ENCODE measurements at places on chromosomes 16 and 17.

GRCh38 chr16:19172098-19172780 is 4.2 kb downstream of the SYT17 start:
- DNase-seq = no peak

DNA sequence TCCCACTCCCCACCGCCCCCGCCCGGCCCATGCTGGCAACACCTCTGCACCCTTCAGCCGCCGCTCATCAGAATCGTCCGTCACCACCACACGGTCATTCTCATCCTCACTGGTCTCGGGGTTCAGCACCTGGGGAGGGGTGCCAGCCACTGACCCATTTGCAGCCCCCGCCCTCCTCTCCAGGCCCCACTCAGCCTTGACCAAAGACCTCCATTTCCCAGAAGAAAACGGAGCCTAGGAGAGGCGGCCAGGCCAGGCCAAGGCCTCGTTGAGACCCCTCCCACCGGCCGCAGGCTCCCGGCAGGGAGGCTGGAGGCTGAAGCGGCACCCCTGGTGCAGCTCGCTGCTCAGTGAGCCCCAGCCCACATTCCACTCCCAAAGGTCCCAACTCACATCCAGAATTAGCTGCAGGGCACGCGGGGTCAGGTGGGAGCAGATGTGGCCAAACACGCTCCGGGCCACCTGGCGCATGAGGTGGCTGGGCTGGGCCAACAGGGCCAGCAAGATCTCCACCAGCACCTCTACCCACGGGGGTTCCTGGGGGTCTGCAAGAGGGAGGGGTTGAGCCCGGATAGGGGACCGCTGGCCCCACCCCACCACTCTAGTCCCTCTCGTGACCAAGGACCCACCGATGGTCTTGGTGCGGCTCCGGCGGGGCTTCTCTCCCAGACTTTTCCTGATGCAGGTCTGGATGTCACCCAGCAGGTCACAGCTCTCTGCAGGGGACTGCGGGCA is 9.8 kb downstream of the MYBBP1A start:
- no peak for DNase-seq

DNA sequence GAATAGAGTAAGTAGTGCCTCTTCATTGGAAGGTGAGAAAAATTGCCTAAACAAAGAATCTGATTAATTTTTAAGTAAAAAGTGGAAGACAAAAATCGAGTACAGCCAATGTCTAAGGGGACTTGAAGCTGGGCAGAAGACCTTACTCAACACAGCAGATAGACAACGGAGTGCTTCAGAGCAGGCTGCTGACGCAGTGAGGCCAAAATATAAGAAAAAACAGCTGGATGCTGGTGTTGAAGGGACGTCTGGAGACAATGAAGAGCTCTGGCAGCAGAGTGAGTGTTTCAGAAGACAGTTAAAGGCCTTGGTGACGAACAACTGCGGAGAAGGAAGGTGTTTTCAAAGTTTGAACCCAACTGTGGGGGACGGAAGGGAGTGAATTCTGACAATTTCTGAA is 169.8 kb downstream of the MRTFB start:
- no peak for DNase-seq

DNA sequence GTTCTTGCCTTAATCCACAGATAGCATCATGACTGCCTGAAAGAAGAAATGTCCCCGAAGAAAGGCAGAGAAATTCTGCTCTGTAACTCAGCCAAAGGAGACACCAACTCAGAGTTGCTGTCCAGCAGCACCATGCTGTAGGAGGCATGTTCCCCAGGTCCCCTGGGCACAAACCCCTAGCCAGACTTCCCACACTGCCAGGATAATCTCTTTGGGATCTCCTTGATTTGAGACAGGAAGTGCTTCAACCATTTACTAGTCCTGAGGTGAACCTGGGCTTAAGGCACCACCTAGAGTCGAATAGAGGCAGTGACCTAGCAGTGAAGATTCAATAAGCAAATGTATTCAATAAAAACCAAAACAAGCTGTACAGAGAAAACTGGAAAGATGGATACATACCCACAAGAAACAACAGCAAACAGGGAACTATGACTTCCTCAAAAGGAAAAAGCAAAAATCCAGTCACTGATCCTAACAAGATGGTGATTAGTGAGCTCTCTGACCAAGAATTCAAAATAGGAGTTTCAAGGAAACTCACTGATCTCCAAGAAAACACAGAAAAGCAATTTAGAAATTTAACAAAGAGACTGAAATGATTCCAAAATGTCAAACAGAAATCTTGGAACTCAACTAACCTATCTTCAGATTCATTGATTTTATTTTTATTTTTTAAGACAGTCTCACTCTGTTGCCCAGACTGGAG is 5.7 kb downstream of the OR4D2 start:
- peak; percentile 67 for DNase-seq

GRCh38 chr17:19724501-19725420 is 8.4 kb upstream of the SLC47A2 start:
- DNase-seq = no peak

DNA sequence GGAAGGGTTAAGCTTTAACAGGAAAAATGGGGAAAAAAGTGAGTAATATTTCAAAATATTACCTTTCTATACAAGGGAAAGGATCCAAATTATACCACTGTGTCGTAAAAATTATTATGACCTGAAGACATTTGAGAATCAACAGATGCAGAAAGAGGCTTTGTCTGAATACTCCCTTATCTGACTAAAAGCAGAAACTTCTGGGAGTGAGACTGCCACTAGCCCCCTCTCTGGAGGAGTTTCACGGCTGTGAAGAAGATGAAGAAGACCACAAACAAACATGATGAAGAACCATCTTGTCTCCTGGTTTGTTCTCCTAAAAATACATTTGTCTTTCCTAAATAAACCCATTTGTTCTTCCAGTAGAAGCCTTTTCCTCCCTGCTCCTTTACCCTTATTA is 29.4 kb downstream of the CNTROB start:
- no peak for DNase-seq

- DNase-seq = no peak
These were observed 35.4 kb upstream of the USP22 start for GRCh38 chr17:21078016-21078780.

- no peak for DNase-seq
These were observed 56.2 kb upstream of the ELAC2 start for GRCh38 chr17:13074026-13074425.

DNA sequence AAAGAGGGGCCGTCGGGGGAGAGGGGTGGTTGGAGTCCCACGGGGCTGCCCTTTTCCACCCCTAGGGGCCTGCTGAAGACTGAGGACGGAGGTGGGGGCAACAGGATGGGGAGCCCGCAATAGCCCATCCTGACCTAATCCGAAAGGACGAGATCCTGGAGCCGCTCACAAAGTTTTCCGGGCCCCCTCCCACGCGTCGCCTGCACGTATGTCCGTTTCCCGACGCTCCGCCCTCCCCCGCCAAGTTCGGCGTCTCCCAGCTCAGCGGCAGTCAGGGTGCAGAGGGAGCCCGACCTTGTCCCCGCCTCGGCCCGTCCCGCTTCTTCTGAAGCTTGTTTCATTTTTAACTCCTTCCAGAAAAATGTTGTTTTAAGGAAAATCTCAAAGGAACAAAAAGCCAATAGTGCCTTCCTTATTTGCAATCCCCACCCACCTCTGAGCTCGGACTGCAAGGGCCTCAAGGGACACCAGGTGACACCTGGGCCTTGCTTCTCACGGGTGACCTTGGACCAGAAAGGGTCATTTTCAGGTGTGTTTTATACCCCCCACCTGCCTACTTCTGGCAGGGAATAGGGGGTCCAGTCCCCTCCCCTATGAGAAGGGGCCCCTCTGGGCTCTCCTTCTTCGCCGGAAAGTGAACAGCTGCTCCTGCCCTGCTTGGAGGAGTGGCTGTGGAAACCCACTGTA is 3.4 kb upstream of the ZNF423 start:
- no peak for DNase-seq

GRCh38 chr17:17959520-17960361 is 12.5 kb downstream of the TOM1L2 start:
- no peak for DNase-seq

- peak; percentile 80 for DNase-seq
These were observed 37.2 kb upstream of the BCAR1 start for GRCh38 chr16:75288596-75289120.

DNA sequence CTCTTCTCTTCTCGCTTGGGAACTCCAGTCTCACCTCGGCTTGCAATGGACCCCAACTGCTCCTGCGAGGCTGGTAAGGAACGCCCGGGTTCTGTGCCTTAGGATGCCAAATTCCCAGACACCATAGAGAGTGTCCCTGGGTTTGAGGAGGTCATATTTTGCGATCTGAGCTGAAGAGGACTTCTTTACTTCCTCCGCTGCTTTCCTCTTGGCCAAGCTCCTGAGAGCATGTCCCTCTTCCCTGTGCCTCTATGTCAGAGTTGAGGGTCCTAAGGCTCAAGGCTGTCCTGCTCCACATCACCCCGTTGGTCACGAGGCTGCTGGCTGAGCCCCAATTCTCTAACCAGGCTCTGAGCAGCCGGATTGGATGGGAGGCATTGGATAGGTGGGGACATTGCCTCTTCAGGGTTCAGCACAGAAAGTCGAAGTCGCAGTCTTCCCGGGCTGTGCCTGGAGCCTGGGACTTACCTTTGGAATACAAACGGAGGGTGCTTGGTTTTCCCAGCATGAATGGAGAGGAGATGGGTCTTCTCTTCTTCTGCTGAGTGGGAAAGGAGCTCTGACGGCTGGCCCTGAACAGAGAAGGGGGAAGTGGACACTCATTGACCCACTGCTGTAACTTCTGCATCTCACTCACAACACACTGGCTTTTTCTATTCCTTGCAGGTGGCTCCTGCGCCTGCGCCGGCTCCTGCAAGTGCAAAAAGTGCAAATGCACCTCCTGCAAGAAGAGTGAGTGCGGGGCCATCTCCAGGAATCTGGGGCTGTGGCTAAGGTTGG is 416 bp downstream of the MT1H start:
- no peak for DNase-seq

GRCh38 chr16:87585442-87586200 is 16.7 kb upstream of the JPH3 start:
- DNase-seq = no peak

- DNase-seq = no peak
These were observed 22.2 kb downstream of the CACNA1G start for GRCh38 chr17:50582741-50583140.

GRCh38 chr17:6097005-6097279 is 26.8 kb downstream of the WSCD1 start:
- no peak for DNase-seq

DNA sequence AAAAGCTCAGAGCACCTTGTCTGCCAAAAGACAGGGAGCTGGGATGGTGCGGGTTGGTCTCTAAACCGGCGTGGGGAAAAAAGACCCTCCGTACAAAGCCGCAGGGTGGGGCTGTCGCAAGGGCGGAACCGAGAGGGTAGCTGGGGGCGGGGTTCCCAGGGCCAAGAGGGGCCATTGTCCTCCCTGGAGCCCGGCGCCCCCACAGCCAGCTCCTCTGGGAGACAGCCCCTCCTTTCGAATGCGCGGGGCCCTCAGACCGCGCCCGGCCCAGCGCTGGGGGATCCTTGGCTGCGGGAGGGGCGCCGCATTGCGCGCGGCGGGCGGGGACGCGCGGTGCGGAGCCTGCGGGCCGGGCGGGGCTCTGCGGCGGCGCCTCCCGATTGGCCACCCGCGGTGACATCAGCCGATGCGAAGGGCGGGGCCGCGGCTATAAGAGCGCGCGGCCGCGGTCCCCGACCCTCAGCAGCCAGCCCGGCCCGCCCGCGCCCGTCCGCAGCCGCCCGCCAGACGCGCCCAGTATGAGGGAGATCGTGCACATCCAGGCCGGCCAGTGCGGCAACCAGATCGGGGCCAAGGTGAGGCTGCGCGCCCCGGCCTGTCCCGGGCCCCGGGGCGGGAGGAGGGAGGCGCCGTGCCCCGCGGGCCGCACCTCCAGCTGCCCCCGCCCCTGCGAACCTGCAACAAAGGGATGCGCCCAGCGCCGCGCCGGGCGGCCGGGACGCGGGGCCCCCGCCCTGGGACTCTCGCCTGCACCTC is at the start of gene TUBB3:
Gene TUBB3 (plus strand): TSS at position 459 of the 756 bp plus-strand sequence. CDS start 60 bp downstream, at position 519.
- no peak for DNase-seq

- DNase-seq = no peak
These were observed 39.6 kb upstream of the RHOT1 start for GRCh38 chr17:32102646-32103186.

- no peak for DNase-seq
These were observed 15.5 kb downstream of the CDH1 start for GRCh38 chr16:68752602-68753001.

GRCh38 chr16:58413359-58413758 is 21.1 kb downstream of the GINS3 start:
- no peak for DNase-seq

DNA sequence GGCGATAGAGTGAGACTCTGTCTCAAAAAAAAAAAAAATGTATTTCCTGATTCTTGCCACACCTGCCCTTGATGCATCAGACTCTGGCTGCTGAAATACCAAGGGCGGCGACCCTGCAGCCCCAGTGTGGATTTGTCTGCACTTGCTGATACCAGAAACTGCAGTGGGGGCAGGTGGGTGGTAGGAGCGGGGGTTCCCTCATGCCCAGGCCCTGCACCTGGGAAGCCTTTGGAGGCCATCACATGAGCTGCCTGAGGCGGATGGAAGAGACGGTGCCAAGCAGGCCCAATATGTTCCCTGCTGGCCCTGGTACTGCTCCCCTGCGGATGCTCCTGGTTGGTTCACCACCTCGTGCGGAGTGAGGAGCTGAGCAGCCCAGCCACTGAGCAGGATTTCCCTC is 50.6 kb downstream of the MARF1 start:
- peak; percentile 18 for DNase-seq

GRCh38 chr17:67528751-67529436 is 151.8 kb downstream of the PITPNC1 start:
- no peak for DNase-seq

GRCh38 chr17:57270801-57271245 is 14.5 kb downstream of the MSI2 start:
- DNase-seq = no peak

- DNase-seq = no peak
These were observed 121.5 kb upstream of the ADAMTS18 start for GRCh38 chr16:77556201-77556873.

DNA sequence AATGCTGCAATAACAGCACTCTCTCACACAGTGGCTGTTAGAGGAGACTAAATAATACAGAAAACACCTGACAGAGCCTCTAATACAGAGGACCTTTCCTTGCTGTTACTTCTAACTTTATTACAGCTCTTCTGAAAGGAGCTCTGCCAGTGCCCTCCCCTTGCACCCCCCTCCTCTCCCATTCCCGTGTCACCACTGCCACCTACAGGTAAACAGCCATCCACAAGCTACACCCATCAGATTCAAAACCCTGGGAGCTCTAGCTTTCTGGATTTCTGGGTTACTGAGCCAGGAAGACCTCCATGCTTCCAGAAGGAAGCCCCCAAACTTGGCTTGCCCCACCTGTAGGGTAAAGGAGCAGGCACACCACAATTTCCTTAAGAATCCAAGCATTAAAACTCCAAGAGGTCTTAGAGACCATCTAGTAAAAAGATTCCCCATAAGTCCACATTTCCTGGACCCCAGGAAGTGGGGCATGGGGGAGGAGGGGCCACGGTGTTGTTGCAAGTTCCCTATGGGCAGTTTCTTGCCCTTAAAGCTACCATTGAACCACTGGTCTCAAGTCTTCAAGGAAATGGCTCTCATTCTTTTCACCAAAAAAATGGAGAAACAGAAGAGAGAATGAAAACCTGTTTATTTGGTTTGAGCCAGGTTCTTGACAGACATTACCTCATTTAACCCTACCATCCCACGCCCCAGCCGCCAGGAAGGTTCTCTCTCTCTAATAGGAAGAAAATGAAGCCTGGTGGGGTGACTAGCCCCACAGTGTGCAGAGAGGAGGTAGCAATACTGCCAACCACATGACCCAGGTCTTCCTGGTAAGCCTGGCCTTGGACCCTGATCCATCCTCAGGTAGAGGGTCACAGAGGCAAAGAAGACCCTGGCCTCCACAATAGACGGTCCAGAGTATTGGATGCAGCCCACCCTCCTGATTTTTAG is 52.8 kb downstream of the TOM1L2 start:
- peak; percentile 75 for DNase-seq

- no peak for DNase-seq
These were observed 37.4 kb upstream of the IL21R start for GRCh38 chr16:27364493-27365141.
